NCI-H524 (cell line): ENCODE measurements at places on chromosomes 1 and 21.

DNA sequence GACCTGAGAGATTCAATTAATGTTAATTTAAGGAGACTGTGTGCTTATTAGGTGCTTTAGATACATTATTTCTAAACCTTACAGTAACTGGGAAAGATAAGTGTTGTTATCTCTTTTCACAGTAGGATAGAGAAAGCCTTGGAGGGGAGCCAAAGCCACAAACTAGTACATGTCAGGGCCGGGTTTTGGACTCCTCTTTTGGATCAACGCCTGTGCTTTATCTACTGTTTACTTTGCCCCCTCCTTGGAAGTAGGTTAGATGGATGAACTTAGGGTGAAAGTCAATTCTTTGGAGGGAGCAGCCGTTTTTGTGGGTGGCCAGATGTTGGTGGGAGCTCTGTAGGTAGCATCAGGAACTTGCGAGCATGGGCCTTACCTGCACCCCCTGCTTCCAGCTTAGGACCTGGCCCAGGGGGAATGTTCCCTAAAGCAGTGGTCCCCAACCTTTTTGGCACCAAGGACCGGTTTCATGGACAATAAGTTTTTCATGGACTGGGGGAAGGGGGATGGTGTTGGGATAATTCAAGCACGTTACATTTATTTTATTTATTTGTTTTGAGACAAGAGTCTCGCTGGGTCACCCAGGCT is 1.7 kb downstream of the HHAT start:
- DNase-seq, result no peak

- DNase-seq, result no peak
Measured at GRCh38 chr1:183931646-183932271, 105.8 kb downstream of the COLGALT2 start.

GRCh38 chr1:158992787-158993312 is 16.9 kb upstream of the IFI16 start:
- no peak for DNase-seq

- no peak for DNase-seq
Measured at GRCh38 chr21:45150638-45151131, 76.3 kb downstream of the ADARB1 start.

- DNase-seq, result no peak
Measured at GRCh38 chr1:199265319-199265718, 626.5 kb downstream of the PTPRC start.

DNA sequence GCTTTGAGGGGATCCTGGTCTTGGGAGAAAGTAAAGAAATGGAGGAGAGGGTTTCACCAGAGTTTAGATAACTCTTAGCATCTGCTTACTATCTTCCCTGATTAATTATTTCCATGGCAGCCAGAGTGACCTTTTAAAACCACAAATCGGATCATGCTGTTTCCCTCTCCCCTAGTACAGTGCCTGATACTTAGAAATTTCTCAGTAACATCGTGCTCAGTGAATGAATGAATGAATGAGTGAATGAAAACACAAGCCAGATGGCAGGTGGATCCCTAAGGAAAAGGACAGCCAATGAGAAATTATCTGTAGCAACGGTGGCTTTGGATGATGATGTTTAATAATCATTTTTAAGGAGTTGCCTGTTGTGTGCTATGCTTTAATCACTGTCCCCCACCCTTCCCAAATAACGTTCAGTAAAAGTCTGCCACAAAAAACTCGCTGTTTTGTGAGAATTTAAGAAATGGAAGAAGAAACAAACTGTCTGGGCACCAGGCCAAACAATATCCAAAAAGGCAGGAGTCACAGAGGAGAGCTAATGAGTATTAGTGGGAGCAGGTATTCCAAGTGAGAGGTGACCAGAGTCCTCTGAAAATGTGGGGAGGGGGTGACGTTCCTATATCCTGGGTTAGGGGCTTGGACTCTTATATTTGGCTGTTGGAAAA is 737 bp upstream of the SMAP2 start:
- DNase-seq, result no peak

GRCh38 chr1:197942042-197942441 is 24.9 kb downstream of the LHX9 start:
- no peak for DNase-seq

DNA sequence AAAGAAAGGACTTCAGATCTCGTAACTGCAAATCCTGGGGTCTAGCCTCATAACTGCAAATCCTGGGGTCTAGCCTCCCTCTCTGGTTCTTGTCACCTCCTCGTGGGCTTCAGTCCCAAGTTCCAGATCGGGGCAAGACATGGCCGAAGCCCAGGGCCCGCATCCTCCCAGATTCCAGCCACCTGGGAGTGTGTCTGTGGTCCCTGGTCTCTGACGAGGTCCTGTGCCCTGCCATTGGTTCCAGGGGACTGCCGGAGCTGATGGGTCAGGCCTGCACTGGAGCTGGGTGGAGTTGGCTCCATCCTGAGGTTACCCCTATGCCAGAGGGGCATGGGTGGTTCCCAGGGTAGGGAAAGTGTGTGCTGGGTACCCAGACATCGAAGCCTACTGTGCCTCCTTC is 17.7 kb upstream of the C1orf174 start:
- DNase-seq, result no peak

- DNase-seq, result no peak
Measured at GRCh38 chr1:54397090-54397591, 9.1 kb downstream of the SSBP3 start.

- no peak for DNase-seq
Measured at GRCh38 chr1:158124034-158124433, 56.7 kb upstream of the CD1D start.

DNA sequence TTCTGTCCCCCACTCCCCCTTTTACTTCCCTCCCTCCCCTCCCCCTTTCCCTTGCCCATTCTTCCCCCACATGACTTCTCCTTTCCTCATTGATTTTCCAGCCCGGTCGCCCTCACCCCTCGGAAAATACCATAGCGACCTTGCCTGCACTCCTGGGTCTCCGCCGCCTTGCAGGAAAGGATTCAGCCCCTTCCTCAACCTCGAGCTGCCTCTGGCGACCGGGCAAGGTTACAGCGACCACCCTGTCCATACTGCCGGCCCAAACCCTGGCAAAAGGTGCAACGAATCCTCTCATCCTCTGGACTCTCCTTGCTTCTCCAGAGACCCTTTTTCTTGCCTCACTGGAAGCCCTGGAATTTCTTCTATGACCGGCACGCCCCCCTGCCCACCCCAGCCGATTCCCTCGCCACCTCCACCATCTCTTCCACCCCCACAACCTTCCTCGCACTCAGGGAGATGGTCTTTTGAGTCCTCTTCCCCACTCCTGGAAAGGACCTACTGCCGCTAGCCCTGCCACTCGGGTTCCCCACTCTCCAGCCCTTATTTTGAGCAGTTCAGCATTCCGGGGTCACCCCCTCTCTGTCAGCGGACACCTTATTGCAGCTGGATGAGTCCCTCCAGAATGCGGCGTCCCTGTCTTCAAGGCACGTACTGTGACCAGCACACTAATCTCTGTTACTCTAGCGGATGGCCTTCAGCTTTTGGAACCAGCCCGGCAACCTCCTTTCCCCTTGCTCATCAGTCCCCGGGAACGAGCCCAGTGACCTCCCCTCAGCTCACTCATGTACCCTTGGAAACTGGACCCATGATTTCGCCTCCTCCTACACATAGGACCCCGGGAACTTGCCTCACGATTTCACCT is 846 bp downstream of the NSUN4 start:
- DNase-seq, result no peak
